RKO (cell line): ENCODE measurements at places on chromosomes 5 and 9.
A peak's percentile ranks its signal among the peaks of the same experiment; 100 is the strongest.

DNA sequence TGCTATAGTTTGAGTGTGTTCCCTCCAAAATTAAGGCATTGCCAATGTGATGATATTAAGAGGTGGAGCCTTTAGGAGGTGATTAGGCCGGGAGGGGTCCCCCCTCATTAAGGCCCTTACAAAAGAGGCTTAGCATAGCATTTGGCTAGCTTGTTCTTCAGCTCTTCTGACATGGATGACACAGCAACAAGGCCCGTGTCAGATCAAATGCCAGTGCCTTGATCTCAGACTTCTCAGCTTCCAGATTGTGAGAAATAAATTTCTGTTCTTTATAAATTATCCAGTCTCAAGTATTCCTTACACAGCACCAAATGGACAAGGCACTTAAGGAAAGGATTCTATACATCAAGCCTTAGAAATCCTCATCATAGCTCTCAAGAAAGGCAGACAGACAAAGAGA, 31.8 kb downstream of the SLC38A9 start:
- no peak for DNase-seq

GRCh38 chr5:120886351-120886860, 422.3 kb downstream of the PRR16 start:
- DNase-seq = no peak

GRCh38 chr9:126885131-126885641, 24.7 kb downstream of the ZBTB34 start:
- no peak for DNase-seq

DNA sequence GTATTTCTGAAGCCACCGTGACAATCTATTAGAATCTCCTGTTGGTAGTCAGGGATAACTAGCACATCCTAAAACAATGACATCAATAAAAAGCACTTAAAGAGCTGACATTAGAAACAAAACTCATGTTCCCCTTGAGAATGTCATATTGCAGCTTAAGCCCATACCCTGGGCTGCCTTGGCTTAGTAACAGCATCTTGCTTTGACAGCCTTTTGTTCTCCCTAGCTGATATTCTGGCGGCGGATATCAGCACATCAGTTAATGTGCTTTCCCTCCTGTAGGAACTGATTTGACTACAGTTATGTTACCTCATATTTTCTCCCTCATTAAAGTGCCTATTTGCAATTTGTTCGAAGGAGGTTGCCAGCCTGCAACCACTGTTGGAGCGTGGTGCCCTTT, 214.1 kb downstream of the CD180 start:
- no peak for DNase-seq

GRCh38 chr5:65734921-65735320, 12.9 kb downstream of the NLN start:
- DNase-seq = no peak

- DNase-seq = no peak
Observed at GRCh38 chr5:134162592-134162991, 14.2 kb downstream of the SKP1 start.

- DNase-seq = peak; percentile 74
Observed at GRCh38 chr5:41270423-41271251, 57.3 kb upstream of the C6 start.

- no peak for DNase-seq
Observed at GRCh38 chr9:784916-785315, 56.6 kb upstream of the DMRT1 start.

DNA sequence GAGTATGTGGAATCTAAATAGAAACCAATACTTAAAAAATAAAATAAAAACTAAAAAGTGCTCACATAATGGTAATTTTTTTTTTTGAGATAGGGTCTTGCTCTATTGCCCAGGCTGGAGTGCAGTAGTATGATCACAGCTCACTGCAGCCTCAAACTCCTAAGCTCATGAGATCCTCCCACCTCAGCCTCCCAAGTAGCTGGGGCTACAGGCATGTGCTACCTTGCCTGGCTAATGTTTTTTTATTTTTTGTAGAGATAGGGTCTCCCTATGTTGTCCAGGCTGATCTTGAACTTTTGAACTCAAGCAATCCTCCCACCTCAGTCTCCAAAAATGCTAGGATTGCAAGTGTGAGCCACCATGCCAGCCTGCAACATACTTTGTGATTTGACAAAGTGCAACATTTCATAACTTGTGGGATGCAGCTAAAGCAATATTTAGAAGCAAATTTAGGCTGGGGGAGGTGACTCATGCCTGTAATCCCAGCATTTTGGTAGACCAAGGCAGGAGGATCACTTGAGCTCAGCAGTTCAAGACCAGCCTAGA, 18.4 kb downstream of the AP3B1 start:
- DNase-seq = no peak

- no peak for DNase-seq
Observed at GRCh38 chr5:146203872-146204192, 427 bp downstream of the RBM27 start.

- DNase-seq = no peak
Observed at GRCh38 chr9:31535651-31536050, 848.8 kb upstream of the ACO1 start.

- no peak for DNase-seq
Observed at GRCh38 chr9:117184173-117184572, 230.7 kb downstream of the ASTN2 start.

GRCh38 chr5:60207040-60207439, 313.5 kb upstream of the PDE4D start:
- DNase-seq = no peak

DNA sequence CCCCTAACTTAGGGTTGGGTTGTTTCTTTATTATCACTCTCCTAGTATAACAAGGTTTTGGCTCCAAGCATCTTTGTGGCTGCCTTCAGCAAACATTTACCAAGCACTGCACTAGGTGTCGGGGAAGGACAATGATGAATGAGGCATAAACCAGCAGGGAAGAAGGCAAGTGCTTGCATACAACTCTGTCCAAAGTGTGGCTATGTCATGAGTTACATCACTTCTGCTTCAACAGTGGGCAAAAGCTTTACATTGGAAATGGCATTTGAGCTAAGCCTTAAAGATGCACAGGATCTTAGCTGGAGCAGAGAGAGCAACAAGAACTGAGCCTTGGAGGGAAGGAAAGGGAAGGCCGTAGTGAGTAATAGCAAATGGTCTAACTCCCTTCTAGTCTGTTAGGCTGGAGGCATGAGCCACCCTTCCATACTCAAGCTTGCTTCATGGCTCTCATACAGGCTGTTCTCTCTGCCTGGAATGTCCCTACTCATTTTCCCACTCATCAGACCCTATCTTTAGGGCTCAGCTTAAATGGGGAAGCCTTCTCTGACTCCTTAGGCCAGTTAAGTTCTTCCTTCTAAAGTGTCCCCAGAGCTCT, 121.8 kb downstream of the SEMA6A start:
- DNase-seq = no peak

DNA sequence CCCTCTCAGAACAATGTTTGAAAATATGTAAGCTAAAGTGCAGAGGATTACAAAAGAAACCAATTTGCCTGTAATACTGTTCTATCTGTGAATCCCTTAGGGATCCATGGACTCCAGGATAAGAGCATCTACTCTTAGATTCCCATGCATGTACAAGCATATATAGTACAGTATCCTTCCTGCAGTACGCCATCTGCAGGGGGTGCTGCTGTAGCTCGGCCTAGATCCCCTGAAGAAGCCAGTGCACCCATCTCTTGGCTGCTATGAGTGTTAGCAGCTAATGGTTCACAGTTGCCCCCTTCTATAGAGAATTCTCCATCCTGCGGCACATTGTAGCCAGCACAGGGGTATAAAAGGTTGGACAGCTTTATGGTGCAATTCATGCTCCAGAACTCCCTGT, 61.8 kb upstream of the SLC30A5 start:
- DNase-seq = peak; percentile 15

DNA sequence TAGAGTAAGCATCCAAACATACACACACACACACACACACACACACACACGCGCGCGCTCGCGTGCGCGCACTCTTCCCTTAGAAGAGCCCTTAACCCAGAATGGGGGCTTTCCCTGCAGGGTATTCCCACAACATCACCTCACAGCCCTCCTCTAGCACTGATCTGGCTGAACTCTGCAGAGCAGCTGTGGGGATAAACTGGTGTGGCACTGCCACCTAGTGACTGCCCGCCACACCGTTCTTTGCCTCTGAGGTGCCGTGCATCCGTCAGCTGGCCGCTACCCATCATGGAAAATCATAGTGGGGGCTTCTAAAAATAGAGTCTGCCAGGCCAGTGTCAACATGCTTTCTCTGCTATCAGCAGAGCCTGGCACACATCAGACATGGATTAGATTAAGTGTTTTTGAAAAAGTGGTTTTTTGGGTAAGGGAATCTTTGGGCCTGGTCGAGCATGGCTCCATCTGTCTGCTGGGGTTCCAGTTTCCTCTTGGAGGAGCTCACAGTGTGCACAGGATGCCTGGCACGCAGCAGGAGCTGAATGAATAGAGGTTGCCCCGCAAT, 88.1 kb downstream of the KCNN2 start:
- DNase-seq = peak; percentile 54

GRCh38 chr9:97847474-97848214, 5.4 kb upstream of the FOXE1 start:
- DNase-seq = no peak

DNA sequence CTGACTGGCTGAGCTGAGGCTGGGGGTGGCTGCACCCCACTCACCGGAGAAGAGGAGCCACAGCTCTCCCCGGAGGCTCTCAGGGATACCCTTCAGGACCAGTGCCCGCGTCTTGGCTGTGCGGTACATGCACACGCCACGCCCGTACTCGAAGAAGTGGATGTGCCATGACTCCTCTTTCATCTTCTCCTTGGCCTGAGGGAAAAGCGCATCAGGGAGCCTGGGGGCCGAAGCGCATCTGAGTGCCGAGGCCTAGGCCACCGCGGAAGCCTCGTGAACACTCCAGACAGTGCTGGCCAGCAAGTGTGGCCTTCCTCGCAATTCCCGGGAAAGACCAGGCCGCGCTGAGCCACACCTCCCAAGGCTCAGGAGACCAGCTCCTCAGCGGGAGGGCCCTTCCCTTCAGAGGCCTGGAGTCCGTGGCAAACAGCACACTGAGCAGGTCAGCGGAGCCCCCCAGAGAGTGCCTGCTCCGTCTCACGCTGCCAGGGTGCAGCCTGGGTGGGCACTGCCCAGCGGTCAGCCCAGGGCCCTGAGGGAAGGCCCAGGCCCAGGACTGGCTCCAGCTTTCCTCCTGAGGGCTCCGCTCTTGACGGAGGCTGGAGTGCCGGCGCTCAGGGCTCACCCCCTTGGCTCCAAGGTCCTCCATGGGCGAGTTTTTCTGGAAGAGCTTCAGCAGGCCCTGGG, 20.5 kb upstream of the MRNIP start:
- DNase-seq = no peak

DNA sequence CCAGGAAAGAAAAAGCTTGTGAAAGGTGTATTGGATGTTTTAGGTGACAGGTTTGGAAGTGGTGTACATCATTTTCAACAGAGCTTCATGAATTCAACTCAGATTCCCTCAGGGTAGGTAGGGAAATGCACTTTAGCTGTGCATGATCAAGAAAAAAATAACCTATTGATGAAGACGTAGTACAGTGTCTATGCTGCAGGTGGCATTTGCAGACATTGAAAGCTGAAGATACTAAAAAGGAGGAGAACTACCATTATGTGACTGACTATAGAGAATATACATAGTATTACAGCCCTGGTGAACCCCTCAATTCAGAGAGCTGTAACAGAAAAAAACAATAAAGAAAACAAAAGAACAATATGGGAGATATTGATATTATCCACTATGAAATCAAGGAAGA, 2344.7 kb upstream of the ACO1 start:
- peak; percentile 25 for DNase-seq

DNA sequence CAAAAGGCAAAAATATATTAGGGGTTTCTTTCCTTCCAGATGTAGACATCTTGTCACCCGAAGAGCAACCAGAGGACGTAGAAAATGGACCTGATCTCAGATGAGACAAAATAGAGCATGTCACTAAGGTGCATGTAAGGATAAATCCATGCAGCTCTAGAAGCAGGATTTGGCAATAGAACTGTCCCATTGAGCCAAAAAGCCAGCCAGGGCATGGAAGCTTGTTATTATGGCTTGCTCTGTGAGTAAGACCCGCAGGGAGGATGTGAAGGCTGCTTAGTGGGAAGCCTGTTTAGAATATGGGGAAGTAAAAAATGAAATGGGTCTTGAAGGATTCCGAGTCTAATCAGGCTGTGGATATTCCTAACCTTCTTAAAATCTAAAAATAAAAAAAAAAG, 165.6 kb upstream of the MPDZ start:
- DNase-seq = no peak

GRCh38 chr5:95352691-95353090, 38.5 kb upstream of the FAM81B start:
- DNase-seq = no peak

- no peak for DNase-seq
Observed at GRCh38 chr5:177356746-177357145, 978 bp upstream of the RGS14 start.

DNA sequence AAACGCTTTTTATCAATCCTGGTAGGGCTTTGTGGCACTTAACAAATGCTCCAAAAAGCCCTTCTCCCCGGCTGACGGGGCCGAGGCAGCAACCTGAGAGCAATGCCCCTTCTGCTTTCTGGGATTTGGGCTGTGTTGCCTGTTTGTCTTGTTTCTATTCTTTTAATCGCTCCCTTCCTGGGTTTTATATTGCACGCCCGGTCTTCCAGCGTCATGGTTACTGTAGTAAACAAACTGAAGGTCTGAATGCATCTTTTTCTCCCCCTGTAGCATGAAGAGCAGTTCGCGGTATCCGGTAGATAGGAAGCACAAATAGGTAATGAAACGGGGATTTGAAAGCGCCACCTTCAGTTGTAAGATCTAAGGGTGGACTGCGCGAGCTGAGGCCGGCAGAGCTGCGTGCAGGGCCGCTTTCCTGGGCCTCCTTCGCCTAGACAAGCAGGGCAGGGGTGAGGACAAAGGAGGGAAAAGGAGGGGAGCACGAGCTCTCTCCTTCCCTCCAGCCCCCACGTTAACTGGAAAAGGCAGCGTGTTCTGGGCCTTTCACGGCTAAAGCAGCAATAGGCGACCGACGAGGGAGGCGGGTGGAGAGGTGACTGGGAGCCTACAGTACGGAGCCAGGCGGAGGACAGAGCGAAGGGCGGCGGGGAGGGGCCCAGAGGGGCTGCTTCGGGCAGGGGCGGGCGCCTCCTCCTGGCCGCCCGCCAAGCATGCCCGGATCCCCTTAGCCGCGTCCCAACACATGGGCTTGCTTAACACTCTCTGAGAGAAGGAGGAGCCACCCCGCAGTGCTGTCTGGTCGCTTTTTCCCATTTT, 49.3 kb upstream of the ZNF366 start:
- DNase-seq = no peak

GRCh38 chr5:124747791-124748686, 1.6 kb upstream of the ZNF608 start:
- DNase-seq = no peak

GRCh38 chr5:1438871-1439270, 6.4 kb downstream of the SLC6A3 start:
- DNase-seq = no peak

DNA sequence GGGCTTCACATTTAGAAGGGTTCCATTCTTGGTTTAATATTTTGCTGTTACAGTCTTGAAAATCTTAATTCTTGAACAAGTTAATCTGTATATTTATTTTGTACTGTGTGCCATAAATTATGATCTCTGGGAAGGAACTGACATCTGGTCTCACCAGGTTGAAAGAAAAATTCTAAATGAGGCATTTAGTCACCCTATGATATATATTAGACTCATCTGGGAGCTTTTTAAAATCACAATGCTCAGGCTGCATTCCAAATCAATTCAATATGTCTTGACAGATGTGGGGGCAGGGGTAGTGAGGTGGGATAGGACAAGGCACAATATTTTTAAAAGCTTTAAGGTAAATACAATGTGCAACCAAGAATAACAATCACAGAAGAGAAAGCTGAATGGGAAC, 569.2 kb downstream of the PRR16 start:
- no peak for DNase-seq

- no peak for DNase-seq
Observed at GRCh38 chr5:180129291-180130190, 58.0 kb upstream of the RNF130 start.
